ENCODE measurements at places on chromosomes 1 and 21.

- DNase-seq: peak; percentile 17
Observed at GRCh38 chr1:46724991-46725735, 6.2 kb upstream of the EFCAB14 start.

DNA sequence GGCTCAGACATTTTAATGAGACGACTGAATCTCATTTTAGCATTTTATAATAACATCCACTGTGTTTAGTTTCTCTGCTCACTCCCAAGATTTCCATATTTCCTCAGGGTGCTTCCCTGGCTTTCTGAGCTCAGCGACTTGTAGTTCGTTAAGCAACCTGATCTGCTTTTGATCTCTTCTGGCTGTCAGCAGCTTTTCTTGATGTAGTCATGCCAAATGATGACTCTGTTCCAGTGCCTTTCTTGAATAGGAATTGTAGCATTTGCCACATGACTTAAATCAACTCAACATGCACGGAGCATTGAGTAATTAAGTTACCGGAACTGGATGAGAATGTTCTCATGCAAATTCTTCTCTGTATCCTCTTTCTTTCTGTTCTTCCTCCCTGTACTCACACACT is 246.1 kb downstream of the FMN2 start:
- DNase-seq: no peak

GRCh38 chr1:148315071-148315811 is 163.2 kb upstream of the NBPF11 start:
- no peak for DNase-seq

DNA sequence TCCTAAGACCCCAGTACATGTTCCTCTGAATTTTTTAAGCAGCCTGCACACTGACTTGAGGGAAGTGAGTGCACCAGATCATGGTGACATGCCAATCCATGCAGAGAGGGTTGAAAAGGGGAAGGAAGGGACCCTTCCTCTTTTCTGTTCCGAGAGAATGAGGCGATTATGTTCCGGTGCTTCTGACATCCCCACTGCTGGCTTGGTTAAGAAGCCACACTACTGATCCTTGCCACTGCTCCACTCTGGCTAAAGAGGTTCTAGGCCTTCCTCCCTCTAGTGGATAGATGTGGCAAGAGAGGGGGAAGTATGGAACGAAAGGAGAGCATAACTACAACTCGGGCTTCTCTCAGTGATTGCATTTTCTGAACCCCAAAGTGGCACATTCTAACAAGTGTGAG is 1.8 kb upstream of the CYB5R1 start:
- peak; percentile 100 for DNase-seq

DNA sequence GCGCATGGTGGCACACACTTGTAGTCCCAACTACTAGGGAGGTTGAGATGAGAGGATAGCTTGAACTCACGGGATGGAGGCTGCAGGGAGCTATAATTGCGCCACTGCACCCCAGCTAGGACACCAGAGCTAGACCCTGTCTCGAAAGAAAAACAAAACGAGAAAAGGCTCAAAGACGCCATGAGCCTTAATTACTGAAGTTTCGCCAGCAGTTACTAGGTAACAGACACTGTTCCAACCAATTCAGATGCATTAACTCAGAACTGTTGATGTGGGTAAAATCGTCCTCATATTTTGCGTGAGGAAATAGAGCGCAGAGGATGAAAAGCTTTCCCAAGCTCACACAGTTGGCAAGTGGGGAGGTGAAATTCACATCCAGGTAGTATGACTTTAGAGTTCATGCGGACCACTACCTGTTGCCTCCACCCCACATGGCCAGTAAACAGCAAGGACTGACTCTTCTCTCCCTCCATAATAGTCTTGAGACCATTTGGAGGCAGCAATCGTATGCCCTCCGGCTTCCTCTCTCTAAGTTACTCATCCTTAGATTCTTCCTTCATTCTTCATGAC is 40.1 kb downstream of the INAVA start:
- no peak for DNase-seq

DNA sequence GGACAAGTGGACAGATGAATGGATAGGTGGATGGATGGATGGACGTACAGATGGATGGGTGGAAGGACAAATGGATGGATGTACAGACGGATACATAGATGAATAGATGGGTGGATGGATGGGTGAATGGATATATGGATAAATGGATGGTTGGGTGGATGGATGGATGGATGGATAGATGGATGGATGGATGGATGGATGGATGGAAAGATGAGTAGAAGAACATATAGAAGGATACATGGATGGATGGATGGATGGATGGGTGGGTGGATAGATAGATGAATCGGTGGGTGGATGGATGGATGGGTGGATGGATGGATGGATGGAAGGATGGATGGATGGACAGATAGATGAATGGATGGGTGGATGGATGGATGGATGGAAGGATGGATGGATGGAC is 274.3 kb downstream of the KAZN start:
- no peak for DNase-seq

GRCh38 chr1:216929870-216930582 is 206.8 kb upstream of the ESRRG start:
- DNase-seq: no peak

- no peak for DNase-seq
Observed at GRCh38 chr1:226443439-226443838, 35.5 kb upstream of the PARP1 start.

DNA sequence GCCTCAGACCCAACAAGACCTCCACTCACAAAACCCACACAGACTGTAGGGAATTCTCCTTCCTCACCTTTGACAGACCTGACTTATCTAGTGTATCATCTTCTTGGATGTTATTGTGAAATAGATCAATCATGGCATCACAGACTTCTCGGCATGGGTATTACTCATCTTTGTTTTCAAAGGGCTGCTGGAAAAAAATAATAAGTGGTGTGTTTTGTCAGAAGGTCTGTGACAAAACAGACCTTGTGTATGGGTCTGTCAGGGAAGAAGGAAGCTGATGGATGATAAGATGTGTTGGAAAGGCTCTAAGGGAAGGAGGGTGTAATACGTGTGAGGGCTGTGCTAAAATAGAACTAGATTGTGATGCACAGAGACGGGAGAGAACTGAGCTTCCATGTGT is 13.9 kb upstream of the S100A7 start:
- DNase-seq: no peak

- no peak for DNase-seq
Observed at GRCh38 chr21:41664881-41665765, 101.7 kb downstream of the RIPK4 start.

GRCh38 chr1:174391716-174392115 is 56.0 kb upstream of the GPR52 start:
- DNase-seq: no peak

GRCh38 chr1:183769956-183770815 is 34.7 kb upstream of the RGL1 start:
- DNase-seq: no peak

DNA sequence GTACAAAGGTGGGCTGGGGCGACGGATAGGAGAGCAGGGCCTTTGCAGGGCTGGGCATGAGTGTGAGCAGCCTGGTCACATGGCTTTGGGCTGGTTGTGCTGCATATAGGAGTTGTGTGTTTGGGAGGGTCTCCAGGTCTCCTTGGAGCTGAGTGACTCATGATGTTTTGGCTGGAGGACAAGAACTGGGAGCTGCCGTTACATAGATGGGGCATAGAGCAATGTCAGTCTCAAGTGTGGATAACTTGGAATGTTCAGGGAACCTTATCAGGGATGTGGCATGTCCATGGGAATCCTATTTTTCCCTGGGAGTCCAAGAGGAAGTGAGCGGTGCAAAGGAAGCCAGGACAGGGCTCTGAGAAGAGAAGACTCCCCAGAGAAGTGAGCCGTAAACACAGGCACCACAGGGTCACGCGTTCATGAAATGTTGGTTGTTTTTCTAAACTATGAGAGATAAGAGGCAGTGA is 136.4 kb upstream of the KCNE2 start:
- no peak for DNase-seq

- no peak for DNase-seq
Observed at GRCh38 chr1:235060607-235061470, 67.8 kb downstream of the TOMM20 start.

DNA sequence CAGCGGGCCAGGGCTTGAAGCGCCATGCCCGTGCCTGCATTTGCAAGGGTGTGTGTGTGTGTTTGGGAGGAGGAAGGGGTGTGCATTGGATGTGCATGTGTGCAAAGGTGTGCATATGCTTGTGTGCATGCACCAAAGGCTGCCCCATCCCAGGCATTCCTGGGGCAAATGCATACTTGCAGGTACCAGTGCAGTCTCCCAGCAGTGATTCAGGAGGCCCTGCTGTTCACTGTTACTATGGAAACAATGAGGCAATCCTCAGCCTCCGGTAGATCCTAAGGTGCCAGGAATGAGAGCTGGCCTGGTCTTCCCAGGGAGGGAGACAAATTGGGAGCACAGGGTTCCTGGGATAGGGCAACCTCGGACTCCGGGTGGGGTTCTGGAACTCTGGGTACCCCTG is 7.5 kb upstream of the FNDC5 start:
- no peak for DNase-seq

- no peak for DNase-seq
Observed at GRCh38 chr1:6033986-6034749, 11.5 kb upstream of the KCNAB2 start.

DNA sequence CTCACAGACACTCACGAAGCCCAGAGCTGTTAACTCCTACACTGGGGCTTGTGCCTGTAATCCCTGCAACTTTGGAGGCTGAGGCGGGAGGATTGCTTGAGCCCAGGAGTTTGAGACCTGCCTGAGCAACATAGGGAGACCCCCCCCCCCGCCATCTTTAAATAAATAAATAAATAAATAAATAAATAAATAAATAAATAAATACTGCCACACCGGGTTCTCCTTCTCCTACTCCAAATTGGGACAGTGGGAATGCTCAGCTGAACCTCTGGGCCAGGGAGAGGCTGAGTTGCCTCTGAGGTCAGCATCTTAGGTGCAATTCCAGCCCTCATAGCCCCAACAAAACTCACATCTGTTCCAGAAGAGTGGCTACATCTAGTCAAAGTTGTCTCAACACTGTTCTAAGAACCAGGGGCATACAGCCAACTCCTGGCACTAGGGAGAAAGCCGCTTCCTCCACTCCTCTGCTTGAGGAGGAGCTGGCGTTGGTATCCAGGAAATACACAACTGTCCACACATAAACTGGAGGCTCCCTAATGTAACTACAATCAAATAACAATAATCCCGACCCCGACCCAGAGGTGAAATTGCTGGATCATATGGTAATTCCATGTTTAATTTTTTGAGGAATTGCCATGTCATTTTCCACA is 27.0 kb downstream of the C1orf216 start:
- DNase-seq: no peak

DNA sequence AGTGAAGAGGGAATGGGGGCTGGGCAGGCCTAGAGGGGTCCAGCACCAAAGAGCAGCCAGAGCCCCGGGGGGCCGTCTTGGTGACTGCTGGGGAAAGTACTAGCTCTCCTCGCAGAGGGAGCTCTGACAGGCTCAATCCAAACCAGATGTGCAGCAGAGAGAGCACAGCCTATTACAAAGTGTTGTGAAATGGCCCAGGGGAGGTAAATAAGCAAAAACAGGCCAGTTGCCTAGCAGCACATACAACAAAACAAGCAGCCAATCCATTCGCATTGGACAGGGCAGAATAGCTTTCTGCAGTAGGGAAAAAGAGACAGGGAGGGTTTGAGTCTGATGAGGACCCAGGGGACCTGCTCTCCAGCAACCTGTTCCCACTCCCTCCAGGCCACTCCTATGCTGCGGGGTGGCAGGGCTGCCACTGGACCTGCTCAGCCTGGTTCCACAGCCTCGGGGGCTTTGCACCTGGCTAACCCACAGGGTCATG is 239.6 kb upstream of the FGGY start:
- DNase-seq: no peak

DNA sequence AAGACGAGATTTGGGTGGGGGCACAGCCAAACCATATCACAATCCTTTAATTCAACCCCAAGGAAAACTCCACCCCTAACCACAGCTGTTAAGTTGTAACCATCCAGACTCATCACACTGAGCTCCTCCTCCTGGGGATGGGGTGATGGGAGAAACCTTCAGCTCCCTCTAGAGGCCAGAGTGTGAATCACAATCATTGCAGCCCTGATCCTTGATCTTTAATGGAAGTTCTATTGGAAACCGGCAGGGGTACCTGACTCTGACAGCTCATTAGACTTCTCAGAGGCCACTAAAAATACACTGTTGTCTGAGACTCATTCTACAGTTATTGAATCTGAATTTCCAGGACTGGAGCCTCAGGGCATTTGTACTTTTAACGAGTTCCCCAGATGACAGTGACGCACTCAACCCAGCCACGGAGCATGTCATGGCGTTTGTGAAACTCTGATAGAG is 127.2 kb downstream of the IGSF21 start:
- no peak for DNase-seq

- no peak for DNase-seq
Observed at GRCh38 chr1:22913421-22914141, 59.1 kb downstream of the LACTBL1 start.

GRCh38 chr1:217627431-217627830 is 3.5 kb downstream of the GPATCH2 start:
- no peak for DNase-seq
